ENCODE measurements at places on chromosomes 16 and 17.
A peak's percentile ranks its signal among the peaks of the same experiment; 100 is the strongest.

DNA sequence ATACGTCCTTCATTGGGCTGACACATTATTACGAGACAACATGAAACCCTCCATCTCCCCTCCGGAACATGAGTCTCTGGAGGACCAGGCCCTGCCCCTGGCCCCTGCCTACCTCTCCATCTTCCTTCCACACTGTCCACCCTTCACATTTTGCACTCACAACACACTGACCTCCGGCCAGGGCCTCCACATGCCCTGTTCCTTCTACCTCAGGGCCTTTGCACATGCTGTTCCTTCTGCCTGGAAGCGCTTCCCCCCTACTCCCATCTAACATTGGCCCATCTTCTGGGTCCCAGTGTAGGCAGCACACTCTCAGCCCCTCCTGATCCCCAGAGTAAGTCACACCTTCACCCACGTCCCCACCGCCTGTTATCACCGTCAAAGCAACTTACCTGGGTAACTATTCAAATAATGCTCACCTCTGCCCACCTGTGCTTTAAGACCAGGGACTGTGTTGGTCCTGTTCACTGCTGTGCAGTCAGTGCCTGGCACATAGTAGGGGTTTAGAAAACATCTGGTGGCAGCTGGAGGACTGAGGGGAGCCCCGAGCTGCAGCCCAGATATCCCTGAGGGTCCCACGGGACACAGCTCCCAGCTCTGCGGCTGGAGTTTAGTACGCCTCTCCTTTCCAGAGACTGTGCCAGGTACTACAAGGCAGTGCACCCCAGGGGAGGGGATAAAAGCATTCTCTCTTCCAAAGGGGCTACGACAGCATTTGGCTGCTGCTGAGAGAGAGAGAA, 27.2 kb downstream of the RPH3AL start:
- DNase-seq, result no peak

- no peak for DNase-seq
Measured at GRCh38 chr17:31856750-31857149, 2.3 kb downstream of the COPRS start.

DNA sequence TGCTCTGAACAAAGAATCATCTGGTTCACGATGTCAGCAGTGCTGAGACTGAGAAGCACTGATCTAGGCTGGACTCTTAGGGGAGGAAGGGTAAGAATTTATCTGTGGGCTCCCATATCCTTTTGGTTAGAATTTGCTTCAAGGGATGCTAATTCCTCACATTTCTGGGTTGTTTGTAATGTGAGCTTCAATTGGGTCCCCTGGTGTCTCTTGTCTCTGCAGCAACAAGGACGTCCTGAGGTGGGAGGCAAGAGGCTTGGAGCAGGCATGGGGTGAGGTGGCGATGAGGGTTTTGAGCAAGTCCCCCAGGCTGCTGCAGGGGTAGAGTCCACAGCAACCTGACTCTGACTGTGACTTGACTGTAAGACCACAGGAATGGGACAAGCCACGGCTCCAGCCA, 213.8 kb upstream of the NLRP1 start:
- DNase-seq, result no peak

GRCh38 chr16:88451586-88452481, 1.2 kb upstream of the ZFPM1 start:
- peak; percentile 49 for DNase-seq

GRCh38 chr17:21742326-21742725, 50.0 kb downstream of the KCNJ18 start:
- DNase-seq, result no peak

DNA sequence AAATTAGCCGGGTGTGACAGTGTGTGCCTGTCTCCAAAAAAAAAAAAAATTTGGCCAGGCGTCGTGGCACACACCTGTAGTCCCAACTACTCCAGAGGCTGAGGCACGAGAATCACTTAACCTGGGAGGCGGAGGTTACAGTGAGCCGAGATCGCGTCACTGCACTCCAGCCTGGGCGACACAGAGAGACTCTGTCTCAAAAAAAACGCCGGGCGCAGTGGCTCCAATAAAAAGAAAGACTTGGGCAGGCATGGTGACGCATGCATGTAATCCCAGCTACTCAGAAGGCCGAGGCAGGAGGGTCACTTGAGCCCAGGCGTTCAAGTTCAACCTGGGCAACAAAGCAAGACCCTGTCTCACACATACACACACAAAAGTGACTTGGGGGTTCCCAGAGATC, 3.6 kb downstream of the LSM12 start:
- DNase-seq, result no peak

- no peak for DNase-seq
Measured at GRCh38 chr17:71273441-71273840, 847.4 kb upstream of the SOX9 start.

GRCh38 chr16:49513040-49513439, 139.4 kb downstream of the C16orf78 start:
- DNase-seq, result no peak

- DNase-seq, result peak; percentile 77
Measured at GRCh38 chr17:65634533-65634932, 73.1 kb upstream of the AXIN2 start.

DNA sequence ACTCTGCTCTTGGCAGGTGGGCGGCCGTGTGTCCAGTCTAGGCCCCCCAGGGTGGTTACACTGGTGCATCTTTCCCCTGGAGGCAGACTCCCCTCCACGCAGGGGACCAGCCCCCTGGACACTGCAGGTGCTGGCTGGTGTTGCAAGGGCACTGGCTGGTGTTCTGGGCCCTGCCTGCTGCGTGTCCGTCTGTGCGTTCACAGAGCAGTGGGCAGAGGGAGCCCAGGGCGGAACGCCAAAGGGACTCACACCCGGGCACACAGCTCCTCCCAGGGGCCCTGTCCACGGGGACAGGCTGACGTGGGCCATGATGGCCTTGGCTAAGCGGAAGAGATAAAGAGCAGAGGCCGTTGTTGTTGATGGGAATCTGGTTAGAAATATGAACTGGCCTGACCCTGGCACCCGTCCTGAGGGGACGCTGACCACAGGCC, 27.3 kb downstream of the ACSF3 start:
- no peak for DNase-seq

DNA sequence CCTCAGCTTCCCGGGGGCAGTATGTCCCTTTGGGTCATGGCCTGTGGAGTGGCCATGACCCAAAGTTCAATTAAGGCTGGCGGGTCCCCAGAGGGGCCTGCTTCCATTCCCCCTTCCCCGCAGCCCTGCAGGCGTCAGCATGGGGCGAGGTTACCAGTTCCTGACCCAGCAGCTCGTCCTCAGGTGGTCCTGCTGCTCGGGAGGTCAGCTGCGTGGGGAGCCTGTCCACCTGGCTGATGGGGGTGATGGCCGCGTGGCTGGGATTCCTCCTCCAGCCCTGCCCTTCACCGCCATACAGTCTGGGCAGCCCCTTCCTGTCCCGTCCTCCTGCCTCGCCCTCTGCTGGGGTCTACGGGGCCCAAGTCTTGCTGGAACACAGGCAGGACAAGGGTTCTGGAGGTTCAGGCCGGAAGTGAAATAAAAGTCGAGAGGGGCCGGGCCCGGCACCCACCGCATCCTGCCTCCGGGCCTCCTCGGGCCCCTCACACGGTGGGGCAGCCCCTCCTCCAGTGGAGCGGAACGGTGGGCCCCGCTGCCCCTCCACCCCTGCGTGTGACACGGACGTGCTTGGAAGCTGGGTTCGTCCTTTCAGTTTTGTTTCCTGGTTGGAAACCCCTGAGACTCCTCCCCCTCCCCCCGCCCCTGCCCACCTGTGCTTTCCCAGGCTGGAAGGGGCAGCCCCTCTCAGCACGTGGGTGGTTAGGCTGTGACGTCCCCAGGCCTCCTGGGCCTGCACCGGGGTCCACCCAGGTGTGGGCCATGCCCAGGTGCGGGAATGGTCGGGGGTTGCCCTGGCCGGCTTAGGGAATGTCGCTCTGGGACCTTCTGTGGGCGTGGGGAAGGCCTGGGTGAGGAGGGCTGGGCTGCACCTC, 6.8 kb downstream of the UBALD2 start:
- no peak for DNase-seq

DNA sequence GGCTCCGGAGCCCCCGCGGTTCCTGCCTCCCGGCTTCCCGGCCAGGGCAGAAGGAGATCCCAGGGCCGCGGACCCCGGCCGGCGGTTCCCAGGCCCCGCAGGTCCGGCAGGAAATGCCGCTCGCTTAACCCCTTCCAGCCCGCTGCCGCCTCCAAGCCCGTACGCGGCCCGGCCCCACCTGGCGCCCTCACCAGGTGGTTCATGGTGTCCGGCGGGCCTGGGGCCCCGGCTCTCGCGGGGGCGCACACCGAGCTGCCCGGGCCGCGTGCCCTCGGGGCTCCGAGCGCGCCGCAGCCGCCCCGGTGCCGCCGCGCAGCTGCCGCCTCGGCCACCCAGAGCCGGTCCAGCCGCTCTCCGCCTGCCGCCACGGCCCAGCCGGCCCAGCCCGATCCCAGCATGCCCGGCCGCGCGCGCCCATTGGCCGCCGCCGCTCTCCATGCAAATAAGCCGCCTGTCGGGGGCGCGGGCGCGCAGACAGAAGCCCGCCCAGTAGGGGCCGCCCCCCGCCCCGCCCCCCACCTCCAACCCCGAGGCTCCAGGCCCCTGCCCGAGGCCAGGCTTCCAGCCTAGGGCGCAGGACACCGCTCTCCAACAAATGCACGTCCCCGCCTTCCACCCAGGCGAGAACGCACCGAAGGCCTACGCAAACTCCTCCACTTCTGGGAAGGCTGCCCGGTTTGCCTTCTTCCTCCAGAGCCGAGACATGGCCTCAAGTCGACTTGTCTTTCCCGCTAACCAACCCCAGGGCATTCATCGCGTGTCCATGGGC, at the start of gene BCAR1:
Gene BCAR1 (minus strand): TSS at position 345 of the 769 bp plus-strand sequence. CDS start 142 bp downstream, at position 203.
- DNase-seq, result peak; percentile 91

- no peak for DNase-seq
Measured at GRCh38 chr16:75319513-75320411, 68.3 kb upstream of the BCAR1 start.

- no peak for DNase-seq
Measured at GRCh38 chr16:49366669-49367068, 6.9 kb upstream of the C16orf78 start.

DNA sequence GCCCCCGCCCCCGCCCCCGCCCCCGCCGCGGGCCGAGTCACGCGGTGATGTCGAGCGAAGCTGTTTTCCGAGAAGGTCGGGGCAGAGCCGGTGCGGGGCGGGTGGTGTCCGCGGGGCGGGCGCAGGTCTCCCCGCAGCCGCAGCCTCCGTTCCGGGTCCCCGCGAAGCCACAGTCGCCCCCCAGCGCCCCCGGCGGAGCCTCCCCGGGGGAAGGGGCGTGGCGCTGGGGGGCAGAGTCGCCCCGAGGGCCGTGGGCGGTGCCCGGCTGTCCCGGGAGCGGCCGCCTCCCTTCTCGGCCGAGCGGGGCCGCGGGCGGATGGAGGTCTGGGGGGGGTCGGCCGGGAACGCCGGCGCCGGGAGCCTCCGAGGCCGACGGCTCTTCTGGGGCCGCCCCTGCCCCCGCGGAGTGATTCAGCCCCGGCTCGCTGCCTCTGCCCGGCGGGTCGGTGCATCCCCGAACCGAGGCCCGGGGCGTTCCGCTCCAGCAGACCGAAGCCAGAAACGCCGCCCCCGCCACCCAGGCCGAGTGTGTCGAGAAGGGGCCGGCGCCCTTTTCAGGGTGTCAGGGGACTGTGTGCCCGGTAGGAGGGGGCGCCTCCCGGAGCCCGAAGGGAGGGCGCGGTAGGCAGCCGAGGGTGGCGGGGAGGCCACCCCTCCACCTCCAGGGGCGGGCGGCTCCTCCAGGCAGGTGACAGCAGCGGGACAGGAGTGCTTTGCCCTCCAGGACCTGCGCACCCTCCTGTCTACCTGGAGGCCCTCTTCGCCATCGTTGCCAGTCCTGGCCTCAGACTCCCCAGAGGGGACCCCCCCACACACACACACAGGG, 1.7 kb downstream of the METRNL start:
- DNase-seq, result peak; percentile 53

Measured in colonic mucosa (tissue), 4 donors.